Stimulated activated CD8-positive, alpha-beta memory T cell treated with anti-CD3 and anti-CD28 coated beads, Interleukin-7, amount 100 ng/mL, for 48 hours (primary cell): ENCODE measurements at places on chromosomes 3 and 15.

GRCh38 chr3:162348912-162349311, 852.3 kb downstream of the OTOL1 start:
- DNase-seq: no peak

DNA sequence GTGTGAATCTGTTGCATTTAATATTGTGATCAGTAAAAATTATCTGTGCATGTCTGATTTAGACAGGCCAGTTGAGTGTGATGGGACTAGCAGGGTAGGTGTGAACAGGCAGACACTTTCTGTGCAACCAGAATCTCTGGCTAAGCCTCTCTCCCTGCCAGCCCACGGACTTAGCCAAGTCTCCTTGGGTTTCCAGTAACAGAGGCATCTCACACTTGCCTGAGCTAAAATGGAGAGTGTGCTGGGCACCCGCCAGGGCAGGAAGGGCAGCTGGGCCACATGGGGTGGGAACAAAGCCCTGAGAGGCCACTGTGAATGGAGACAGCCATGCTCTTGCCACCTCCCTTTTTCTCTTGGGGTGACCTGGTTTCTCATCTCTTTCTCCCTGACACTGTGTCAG, 12.5 kb upstream of the RPS27L start:
- DNase-seq: no peak

- no peak for DNase-seq
These were observed 9.7 kb upstream of the NCKIPSD start for GRCh38 chr3:48695393-48695753.

DNA sequence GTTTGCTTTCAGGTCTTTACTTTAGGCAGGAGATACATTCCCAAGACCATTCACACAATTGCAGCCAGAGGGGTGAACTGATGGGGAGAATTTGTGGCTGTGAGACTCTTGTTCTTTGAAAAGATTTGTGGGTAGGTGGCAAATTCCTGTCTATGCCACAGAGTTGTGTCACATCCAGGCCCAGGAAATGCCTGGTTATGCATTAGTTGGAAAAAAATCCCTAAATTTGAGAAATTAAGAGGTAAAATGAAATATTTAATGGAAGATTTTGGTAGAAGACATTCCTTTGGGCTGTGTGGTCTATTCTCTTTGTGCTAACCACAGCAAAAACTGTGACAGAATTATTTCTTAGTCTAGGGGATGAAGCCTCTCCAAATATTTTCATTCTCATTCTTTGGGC, 28.8 kb downstream of the SAMMSON start:
- no peak for DNase-seq

GRCh38 chr3:11084677-11085076, 69.6 kb upstream of the HRH1 start:
- DNase-seq: no peak

- no peak for DNase-seq
These were observed 31.2 kb upstream of the SRP14 start for GRCh38 chr15:40070166-40070557.

DNA sequence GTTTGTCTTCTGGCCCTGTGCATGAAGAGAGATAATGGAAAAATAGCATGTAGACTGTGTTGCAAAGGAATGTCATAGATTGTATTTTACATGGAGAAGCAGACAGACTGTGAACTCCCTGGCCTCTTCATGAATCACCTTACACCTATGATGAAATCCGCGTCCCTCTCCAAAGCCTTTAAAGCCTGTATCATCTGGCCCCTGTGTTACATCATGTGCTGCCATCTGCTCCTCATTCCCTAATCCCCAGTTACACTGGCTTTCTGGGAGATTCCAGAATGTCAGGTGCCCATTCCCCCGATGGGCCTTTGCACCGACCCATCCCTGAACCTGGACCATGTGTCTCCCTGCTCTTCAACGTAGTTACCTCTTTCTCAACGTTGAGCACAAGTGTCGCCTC, 190.8 kb downstream of the ADAMTSL3 start:
- no peak for DNase-seq

DNA sequence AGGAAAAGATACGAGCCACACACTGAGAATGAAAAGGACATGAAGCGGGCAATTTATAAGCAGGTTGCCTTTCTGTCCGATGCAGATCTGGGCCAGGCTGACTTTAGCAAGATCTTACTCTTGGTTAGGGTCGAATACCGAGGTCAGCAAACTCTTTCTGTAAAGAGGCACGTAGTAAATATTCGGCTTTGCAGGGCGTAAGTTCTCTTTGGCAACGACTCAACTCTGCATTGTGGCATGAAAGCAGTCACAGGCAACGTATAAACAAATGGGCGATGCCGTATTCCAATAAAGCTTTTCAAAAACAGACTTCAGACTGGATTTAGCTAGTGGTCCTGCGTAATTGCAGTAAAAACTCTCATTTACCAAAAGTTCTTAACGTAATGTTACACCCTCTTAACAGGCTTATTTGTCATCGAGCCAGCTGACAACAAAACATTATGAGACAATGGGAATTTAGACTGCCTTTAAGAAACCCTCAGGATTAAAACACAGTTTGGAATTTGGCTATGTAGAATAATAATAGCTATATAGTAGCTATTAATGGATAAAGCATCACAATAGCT, 13.1 kb upstream of the RPL35A start:
- no peak for DNase-seq

- no peak for DNase-seq
These were observed 11.5 kb downstream of the SETMAR start for GRCh38 chr3:4314688-4315087.

DNA sequence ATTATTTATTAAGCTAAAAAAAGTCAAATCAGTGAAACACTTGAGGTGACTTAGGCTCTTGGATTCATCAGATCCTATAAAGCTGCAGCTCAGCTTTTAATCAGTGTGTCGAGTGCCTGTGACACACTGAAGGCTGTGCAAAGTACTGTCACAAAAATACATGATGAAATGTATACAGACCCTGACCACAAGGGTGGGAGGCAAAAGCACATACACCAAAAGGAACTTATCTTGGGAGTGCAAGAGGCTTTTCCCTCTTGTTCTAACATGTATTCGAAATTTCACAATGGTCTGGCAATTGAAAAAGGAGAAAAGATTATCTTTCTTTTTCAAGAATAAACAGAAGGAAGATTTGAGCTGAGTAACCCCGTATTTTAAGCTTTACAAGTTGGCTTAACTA, 35.9 kb downstream of the VGLL4 start:
- DNase-seq: no peak

- no peak for DNase-seq
These were observed 196.1 kb upstream of the P2RY1 start for GRCh38 chr3:152638707-152639450.

DNA sequence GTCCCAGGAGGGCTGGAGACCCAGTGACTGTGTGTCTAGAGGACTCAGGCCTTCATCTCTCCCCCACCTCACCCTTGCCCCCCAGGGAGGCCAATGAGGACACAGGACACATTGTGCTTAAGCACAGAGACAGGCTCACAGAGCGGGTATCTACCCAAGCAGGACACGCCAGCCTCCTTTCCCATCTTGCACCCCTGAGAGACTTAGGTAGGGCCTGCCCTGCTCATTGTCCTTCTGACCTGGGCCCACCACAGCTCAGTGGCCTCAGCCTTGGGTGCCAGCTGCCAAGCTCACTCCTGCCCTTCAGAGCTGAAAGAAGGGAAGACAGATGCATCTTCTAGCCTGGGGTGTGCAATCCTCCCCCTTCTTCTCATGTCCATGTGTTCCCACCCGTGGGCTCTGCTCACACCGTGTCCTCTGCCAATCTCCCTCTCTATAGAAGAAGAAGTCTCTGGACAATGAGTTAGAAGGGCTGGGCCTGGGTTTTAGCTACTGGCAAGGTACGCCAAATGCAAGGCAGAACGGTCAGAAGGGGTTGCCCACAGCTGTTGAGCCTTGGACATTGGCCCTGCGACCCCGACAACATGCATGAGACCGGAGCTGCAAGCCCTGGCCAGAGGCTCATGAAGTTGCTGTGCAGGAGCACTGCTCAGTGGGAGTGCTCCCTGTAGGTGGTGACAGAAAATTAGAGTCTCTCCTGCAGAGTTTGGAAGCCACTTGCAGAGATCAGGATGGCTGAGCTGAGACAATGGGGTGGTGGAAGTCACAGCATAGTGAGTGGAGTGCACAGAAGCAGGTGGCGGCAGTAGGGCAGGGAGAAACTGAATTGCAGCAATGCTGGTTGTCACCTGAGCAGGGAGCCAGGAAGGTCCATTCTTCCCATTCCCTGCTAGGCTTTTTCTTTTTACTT, 32.8 kb downstream of the ACSBG1 start:
- DNase-seq: no peak

- no peak for DNase-seq
These were observed 161.9 kb upstream of the RGMA start for GRCh38 chr15:93250950-93251349.

DNA sequence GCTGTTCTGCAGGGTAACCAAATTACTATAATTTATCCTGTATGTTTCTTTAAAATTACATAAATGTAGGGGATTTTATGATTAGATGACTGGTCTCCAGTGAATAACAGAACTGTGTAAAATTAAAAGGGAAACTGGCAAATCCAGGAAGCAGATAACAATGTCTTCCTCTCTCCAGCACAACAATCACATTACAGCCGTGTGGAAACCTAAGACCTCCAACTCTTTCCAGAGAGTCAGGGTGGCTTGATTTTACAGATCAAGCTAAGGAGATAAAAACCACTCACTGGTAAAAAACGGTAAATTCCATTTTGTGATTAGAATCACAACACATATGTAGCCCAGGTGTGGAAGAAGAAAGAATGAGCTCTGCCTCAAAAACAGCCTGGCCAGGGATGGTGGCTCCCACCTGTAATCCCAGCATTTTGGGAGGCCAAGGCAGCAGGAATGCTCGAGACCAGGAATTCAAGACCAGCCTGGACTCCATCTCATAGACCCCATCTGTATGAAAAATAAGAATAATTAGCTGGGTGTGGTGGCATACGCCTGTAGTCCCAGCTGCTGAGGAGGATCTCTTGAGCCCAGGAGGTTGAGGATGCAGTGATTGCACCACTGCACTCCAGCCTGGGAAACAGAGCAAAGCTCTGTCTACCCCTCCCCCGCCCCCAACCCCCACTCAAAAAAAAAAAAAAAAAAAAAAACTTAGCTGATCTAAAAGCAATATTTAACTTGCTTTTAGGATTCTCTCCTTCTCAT, 29.0 kb downstream of the IL17RD start:
- DNase-seq: no peak

DNA sequence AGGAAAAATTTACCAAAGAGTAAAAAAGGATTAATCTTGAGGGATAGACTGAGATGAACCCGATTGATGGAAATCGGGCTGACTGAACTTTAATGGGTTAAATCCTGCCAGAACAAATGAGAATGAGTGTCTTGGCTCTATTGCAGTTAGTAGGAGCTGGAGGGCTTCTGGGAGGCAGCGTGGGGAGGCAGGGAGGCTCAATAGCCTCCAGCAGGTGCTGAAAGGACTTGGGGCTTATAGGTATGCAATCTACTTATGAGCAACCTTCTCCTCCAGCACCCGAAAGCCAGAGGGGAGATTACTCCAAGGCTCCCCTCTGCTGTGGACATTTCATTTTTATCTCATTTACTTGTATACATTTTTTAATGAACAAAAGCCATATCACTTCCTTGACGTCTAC, 1.0 kb upstream of the CRYBG3 start:
- DNase-seq: no peak

DNA sequence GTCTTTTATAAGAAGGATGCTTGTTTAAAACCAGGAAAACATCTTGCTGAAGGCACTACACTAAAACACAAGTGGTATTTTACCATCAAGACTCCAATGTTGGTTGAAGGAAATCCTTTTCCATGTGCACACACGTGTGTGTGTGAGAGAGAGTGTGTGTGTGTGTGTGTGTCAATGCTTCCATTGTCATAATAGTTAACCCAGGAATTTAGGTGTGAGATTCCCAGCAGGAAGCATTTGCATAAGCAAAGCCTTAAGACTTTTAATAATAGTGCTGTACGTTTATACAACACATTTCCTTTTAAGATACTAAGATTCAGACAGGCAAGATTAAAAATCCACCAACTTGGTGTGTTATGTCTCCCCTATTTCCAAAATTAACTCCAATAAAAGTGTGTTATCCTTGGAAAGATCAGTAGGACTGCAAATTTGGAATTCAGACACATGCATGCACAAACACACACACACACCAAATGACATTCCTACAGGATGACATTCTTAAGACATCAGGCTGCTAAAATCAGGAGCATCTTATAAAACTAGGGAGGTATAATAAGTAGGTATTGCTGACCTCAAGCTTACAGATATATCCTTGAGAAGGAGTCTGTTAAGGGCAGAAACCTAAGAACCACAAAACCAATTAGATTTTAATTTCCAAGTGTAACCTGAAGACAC, 18.3 kb downstream of the LMCD1 start:
- no peak for DNase-seq

- DNase-seq: no peak
These were observed 523 bp downstream of the VILL start for GRCh38 chr3:37991109-37991508.

- DNase-seq: no peak
These were observed 434.8 kb upstream of the DPH6 start for GRCh38 chr15:35980719-35981118.

GRCh38 chr15:68278595-68279405, 1.3 kb downstream of the FEM1B start:
- no peak for DNase-seq

- no peak for DNase-seq
These were observed 2.6 kb downstream of the TMCC1 start for GRCh38 chr3:129890891-129891290.

- no peak for DNase-seq
These were observed 1.2 kb upstream of the TMEM158 start for GRCh38 chr3:45227071-45227820.

DNA sequence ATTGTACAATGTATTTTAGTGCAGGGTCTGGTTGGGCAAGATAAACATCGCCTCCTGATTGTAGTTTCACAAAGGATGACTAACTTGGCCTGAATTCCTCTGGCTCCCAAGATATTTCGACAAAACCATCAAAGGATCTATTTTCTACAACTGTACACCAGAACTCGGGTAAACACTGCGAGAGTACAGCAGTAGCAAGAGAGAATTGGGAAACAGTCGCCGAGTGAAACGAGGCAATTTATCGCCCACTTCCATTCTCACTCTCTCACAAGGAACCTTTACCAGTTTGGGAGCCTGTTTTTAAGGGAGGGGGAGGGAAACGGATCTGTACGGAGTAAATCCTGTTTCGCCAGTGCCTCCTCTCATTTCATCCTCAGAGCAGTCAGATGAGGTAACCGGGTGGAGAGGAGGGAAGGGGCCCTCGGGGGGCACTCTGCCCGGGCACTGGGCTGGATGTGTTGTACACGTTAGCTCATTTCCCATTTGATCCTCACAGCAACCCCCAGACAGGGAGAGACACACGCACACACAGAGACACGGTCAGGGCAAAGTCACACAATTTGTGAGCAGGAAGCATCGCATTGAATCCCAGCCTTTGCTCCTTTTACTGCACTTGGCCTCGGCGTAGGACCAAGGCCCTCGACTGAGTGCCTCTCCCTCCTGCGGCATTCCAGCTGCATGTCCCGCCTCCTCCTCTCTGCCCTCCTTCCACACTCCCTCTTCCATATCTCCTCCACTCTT, 120.1 kb downstream of the LIPC start:
- DNase-seq: no peak

- no peak for DNase-seq
These were observed 67.2 kb upstream of the POLG start for GRCh38 chr15:89401631-89402517.

GRCh38 chr3:30602946-30603345, 3.5 kb upstream of the TGFBR2 start:
- DNase-seq: no peak

- no peak for DNase-seq
These were observed 346.1 kb downstream of the EPHB1 start for GRCh38 chr3:135141160-135141559.

- DNase-seq: no peak
These were observed 5.2 kb upstream of the IMPG2 start for GRCh38 chr3:101325393-101326134.
